Naive thymus-derived CD8-positive, alpha-beta T cell (primary cell): ENCODE measurements at places on chromosomes 4 and X. TPM values are rescaled to one million over a fixed set of nuclear protein-coding genes. Genes with fewer than 3 reads are reported as not detected.

Gene PROM1
- not detected for total RNA-seq

GRCh38 chrX:118595501-118596042 lies 100.0 kb downstream of the DOCK11 start:
- no peaks in the 10 kb centered on the region for H3K27me3 ChIP-seq
- DNase-seq, result no peak
- peak overlapping the region; percentile 37 for H3K27ac ChIP-seq
- peaks cover 83% of the 10 kb centered on the region for H3K36me3 ChIP-seq

DNA sequence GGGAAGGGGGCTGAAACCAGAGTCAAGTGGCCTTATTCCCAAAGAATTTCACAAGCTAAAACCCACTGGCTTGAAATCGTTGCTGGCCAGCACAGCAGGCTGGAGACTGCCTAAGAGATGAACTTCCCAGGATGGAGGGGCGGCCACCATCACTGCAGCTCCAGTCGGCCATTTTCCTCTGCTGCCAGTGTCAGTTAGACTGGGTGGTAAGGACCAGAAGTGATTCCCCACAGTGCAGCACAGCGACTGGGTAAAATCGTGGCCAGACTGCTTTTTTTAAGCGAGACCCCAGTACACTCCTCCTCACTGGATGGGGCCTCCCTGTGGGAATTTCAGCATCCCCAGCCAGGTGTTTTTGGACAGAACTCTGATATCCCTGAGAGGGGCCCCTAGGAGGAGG lies 428.0 kb downstream of the SPIN4 start:
- no peak for DNase-seq
- no peaks in the 10 kb centered on the region for H3K36me3 ChIP-seq
- no peaks in the 10 kb centered on the region for H3K4me1 ChIP-seq
- no peaks in the 10 kb centered on the region for H3K27me3 ChIP-seq
- no peak overlapping the region for H3K4me3 ChIP-seq

GRCh38 chr4:24002330-24002966 lies 112.6 kb upstream of the PPARGC1A start:
- H3K4me1 ChIP-seq, result no peaks in the 10 kb centered on the region
- no peak overlapping the region for H3K27ac ChIP-seq
- H3K4me3 ChIP-seq, result no peak overlapping the region
- H3K27me3 ChIP-seq, result no peaks in the 10 kb centered on the region
- DNase-seq, result no peak
- H3K36me3 ChIP-seq, result no peaks in the 10 kb centered on the region

- no peaks in the 10 kb centered on the region for H3K4me1 ChIP-seq
- no peak overlapping the region for H3K27ac ChIP-seq
- peaks cover 9% of the 10 kb centered on the region for H3K36me3 ChIP-seq
These were observed 21.9 kb downstream of the MED28 start for GRCh38 chr4:17636341-17636695.

Gene SPON2
- total RNA-seq, result 16.5 TPM

DNA sequence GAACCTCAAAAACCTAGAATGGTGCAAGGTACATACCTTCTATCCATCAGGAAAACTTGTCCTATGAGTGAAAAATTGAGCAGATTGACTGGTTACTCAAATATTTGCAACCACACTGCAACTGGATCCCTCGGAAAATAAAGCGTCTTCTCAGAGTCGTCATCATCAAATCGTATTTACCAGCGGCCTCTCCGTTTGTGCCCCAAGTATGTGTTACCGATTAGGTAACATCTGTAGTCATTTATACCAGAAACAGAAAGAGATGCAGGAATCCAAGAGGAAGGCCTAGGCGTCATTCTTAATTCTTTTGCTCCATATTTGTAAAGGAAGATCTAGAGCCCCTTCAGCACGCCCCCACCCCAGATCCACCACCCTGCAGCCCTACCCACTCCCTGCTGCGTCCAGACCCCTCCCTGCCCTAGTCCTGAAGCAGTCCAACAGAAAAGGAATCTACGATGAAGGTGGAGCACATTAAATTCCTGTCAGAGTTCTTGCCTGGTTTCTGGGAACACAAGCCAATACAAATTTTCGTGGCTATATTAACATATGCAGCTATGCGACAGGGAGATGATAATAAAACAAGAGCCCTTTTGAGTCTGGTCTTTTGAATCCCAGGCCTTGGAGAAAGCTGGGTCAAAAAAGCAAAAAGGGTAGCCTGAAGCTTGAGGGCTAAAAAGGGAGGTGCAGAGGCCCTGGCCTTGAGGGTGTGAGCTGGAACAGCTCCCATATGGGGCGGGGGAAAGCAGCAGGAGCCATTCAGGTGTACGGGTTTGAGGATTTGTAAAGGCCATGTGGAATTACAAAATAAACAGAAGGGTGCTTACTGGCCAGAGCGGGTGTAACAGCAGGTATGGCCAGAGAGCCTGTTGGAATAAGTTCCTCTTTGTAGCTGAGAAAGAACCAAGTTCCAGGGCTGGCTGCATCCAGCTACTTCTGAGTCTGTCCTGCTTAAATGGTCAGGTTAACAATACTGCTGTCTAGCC lies 77.0 kb downstream of the ZNF827 start:
- H3K4me3 ChIP-seq, result no peak overlapping the region
- H3K36me3 ChIP-seq, result peaks cover 66% of the 10 kb centered on the region
- no peak for DNase-seq

Gene PPP1R3F
- 14.8 TPM for total RNA-seq

Gene TMPRSS11A
- total RNA-seq, result not detected
